ENCODE measurements at places on chromosomes 5 and 9.
A peak's percentile ranks its signal among the peaks of the same experiment; 100 is the strongest.

DNA sequence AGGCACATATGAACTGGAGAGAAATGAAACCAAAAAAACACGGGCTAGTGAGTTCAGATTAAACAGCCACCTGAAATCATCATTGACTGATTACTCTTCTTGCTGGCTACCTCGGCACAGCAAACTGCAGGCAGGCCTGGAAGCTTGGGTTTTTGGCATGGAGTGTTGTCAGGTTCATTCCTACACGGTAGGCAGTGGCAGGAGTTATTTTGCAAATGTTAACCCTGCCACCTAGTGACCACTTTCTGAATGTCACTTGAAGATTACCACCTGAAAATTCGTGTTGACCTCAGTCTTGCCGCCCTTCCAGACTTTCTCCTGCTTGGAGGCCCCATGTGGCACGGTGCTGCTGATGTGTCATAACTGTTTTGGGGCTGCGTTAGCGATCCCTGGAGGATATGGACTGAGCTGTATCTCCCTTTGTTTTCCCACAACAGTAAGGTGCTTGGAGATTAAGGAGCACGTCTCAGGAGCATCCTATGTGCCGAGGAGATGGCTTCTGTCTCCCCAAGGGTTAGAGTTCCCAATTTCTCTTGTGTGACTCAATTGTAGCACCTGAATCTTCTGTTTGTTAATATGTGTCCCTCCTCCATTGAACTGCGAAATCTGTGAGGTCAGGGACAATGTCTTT, 12.7 kb upstream of the CD180 start:
- peak; percentile 79 for DNase-seq

- no peak for DNase-seq
Observed at GRCh38 chr9:27549196-27549755, 19.7 kb upstream of the MOB3B start.

DNA sequence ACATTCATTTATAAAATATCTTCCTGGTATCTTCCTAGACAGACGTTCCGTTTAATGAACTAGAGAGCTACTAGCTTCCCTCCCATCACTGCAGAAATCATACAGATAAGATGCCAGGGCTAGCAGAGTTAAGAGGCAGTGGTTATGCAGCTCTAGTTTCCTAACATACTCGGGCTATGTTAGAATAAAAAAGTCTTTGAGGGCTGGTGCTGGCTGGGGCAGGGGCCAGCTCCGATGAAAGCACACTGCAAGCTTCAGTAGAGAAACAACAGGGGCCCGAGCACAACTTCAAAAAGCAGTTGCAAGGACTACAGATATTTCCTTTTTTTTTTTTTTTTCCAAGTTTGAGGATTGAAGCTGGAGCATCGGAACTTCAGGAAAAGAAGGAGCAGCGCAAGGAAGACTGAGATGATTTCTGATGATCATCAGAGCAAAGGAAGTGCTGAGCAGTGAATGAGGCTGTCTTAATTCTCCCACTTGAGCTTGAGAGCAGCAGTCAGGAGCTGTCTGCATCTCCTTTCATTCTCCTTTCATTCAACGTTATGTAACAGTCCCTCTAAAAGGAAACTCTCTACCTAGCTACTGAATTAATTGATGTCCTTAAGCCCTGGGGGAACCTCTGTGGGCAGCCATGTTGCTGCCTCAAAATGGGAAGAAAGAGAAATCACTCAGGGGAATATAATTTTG, 47.6 kb upstream of the ADCY2 start:
- no peak for DNase-seq

DNA sequence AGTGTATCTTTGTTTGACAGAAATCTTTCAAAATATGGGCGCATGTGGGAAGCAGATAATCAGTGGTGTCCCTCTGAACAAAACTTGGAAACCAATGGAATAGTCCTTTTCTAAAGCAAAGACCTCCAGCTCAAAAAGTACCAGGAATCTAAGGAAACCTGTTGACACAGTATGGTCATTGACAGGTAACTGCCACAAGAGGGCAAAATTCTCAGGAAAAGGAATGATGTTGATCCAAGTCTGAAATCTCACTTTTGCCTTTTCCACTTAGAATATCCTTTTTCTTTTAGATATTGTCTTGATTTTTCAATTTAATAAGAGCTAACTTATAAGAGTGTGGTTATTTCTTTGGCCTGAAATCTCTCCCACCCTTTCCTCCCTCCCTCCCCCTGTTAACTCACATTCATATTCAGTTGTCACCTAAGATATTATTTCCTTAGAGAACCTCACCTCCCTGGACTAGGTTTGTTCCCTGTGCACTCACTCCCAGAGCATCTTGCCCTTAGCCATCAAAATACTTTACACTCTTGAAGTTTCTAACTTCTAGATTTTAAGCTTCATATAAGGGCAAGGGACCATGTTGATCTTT, 59.0 kb upstream of the BARX1 start:
- DNase-seq: peak; percentile 57

DNA sequence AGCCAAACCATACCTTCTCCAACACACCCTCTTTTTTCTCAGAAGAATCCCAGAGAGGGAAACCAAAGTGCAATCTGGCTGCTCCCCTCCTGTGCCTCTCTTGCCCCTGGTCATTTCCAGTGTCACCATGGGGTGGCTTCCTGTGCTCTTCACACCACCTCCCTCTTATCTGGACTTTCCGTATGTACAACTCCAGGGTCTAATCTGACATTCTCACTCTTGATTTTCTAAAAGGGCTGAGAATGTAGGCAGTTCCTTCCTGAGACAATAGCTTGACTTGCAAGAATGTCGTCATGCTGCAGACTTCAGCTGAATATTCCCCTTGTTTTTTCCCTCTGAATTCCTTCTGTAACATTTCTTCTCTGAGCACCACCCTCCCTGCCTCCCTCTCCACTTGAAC, 110.2 kb downstream of the FBXL7 start:
- no peak for DNase-seq

DNA sequence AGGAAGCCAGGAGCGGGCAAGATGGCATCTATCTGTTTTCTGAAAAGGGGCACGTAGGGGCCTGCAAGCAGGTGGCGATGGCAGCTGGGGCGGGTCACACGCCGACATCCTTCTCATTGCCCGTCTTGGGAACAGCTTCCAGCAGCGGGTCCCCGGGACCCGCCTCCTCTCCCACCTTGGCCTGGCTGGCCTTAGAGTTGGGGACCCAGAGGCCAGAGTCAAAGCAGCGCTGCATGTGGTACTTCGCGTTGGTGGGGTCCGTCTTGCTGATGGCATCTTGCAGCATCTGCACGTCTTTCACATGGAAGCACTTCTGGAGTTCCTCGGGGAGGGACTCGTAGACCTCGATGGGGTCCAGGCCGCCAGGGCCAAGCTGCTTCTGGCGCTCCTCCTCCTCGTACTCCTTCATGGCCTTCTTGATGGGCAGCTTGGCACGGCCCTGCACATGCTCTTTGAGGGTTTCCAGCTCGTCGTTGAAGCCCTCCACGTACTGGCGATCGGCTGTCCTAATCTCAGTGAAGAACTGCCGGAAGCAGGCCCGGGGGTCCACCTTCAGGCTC, 127.6 kb upstream of the CLINT1 start:
- DNase-seq: no peak

- no peak for DNase-seq
Observed at GRCh38 chr9:30944741-30945280, 1439.6 kb upstream of the ACO1 start.
